Gastroesophageal sphincter (tissue), 4 donors: ENCODE measurements at places on chromosomes 4 and X.

DNA sequence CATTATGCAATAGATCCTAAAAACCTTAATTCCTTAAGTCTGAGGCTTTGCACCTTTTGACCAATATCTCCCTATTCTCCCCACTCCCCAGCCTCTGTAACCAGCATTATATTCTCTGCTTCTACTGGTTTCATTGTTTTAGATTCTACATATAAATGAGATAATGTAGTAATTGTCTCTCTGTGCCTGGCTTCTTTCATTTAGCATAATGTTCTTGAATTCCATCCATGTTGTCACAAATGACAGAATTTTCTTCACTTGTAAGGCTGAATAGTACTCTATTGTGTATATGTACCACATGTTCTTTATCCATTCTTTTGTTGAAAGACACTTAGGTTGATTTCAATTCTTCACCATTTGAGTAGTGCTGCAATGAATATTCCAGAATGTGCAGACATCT, 66.0 kb downstream of the MAGEC1 start:
- ATAC-seq, result no peak

DNA sequence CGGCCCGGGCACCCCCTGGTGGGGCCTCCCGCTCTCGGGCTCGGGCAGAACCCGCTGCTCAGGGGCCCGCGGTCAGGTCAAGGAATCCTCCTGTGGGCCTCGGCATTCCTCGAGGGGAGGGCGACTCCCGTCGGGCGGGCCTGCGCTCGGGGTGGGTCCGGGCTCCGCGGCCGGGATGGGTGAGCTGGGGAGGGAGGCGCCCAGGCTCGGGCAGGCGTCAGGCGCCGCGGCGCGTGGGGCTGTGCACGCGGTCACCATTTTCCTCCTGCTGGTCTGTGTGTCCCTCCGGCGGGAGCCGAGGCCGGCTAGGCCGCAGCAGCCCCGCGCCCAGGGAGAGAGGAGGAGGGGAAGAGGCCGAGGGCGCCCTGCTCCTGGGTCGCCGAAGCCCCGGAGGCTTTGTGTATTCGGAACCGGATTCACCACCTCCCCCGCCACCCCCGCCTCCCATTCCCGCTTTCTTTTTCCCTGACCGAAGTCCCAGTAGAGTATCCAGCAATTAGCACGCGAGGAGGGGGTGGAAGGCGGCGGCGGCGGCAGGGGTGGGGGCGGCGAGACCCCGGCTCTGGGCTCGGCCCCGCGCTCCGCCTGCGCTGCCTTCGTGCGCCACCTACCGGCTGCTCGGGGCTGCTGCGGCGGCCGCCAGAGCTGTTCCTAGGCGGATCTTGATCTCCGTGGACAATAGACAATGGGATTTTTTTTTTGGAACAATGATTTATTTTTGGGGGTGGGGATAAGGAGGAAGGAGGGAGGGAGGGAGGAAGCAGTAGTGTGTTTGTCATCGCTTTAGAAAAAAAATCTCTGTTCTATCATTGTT, 99.0 kb upstream of the MAML3 start:
- peak; percentile 85 for ATAC-seq

DNA sequence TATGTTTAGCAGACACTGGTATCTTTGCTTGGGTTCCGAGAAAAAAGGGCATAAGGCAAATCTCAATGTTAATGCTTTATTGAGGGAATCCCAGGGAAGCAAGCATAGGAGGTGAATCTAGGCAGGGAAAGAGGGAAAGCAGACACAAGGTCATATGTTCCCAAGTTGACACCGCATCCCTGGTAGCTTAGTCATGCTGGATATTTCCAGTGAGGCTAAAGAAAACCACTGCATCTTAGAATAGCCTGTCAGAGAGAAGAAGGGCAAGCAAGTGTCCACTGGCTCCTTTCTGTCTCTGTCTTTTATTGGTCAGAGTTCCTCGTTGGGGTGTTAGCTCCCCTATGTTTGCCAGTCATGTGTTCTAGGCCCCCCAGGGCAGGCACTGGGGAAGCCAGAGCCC, 104.7 kb downstream of the NKX6-1 start:
- no peak for ATAC-seq

GRCh38 chr4:1803523-1804423, 10.7 kb downstream of the FGFR3 start:
- no peak for ATAC-seq

DNA sequence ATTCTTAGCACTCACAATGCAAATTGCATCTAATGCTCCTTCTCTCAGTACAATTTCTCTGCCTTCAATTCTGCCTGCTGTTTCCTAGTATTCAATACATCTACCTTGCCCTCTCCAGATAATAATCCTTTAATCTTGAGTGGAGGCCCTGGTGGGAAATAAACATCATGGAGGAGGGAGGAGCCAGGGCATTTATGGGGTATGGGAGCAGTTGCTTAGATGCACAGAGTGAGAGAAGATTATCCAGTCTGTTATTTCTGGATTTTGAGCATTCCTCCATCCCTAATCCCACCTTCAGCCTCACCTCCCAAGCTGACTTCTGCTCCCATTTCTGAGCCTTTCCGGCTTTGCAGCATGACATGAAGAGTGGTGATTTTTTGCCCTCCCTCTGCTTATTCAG, 127.9 kb upstream of the PPP3CA start:
- ATAC-seq, result no peak

- ATAC-seq, result no peak
These were observed 78.4 kb downstream of the IRF2 start for GRCh38 chr4:184395971-184396391.

- no peak for ATAC-seq
These were observed 44.8 kb downstream of the GSX2 start for GRCh38 chr4:54144661-54145171.

DNA sequence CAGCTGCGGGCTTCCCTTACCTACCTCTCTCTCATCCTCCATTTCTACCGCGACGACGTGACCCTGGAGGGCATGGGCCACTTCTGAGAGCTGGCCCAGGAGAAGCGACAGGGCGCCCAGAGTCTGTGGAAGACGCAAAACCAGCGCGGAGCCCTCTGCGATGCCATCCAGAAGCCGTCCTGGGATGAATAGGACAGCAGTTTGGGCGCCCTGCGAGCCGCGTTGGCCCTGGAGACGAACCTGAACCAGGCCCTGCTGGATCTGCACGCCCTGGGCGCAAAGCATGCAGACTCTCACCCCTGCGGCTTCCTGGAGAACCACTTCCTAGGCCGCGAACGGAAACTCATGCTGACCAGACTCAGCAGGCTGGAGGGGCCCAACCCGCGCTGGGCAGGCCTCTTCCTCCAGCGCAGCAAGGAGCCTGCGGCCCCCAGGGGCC, 52.7 kb upstream of the TMPRSS11F start:
- no peak for ATAC-seq

DNA sequence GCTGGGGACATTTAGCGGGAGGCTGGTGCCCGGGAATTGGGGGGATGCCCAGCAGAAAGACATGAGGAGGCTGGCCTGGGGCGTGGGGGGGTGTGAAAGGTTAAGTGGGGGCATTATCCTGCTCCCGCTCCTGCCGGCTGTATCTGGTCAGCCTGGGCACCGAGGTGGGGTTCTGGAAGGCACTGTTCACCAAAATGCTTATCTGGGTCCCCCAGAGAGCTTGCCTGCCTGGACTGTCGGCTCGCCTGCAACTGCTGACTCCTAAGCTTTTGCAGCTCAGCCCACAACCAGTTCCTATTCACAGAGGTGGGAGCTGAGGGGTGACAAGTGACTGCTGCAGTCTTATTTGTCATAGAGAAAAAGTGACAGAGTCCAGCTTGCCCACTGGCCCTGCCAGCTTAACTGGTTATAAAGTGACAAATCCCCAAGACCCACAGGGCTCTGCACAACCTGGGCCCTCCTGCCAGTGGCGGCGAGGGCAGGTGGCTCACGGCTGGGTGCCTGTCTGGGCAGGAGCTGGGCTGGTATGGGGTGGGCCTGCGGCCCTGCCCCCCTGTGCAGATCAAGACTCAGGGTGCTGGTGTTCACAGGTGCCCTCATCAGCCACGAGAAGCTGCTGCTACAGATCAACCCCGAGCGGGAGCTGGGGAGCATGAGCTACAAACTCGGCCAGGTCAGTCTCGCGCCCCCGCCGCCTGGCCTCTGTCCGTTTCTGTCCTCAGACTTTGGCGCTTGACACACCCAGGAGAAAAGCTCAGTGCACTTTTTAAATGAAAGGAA, 23.7 kb upstream of the MSANTD1 start:
- no peak for ATAC-seq

GRCh38 chrX:147900349-147900748, 11.4 kb upstream of the FMR1 start:
- no peak for ATAC-seq

GRCh38 chr4:80182237-80182866, 15.0 kb upstream of the PRDM8 start:
- no peak for ATAC-seq

- no peak for ATAC-seq
These were observed 37.1 kb upstream of the GPM6B start for GRCh38 chrX:13854003-13854402.

- peak; percentile 7 for ATAC-seq
These were observed 1056.6 kb downstream of the RAPGEF2 start for GRCh38 chr4:160159457-160159856.

DNA sequence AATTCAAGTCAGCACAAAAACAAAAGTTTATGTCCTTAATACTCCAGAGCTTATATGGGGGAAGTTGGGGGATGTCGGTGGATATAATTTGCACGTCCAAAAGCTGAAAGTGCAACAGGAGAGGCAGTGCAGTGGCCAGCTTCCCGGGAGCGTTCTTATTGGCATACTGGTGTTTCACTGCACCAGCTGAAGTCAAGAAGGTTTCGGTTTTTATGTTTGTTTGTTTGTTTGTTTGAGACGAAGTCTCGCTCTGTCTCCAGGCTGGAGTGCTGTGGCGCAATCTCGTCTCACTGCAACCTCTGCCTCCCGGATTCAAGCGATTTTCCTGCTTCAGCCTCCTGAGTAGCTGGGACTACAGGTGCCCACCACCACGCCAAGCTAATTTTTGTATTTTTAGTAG, 28.6 kb upstream of the TLR3 start:
- no peak for ATAC-seq

DNA sequence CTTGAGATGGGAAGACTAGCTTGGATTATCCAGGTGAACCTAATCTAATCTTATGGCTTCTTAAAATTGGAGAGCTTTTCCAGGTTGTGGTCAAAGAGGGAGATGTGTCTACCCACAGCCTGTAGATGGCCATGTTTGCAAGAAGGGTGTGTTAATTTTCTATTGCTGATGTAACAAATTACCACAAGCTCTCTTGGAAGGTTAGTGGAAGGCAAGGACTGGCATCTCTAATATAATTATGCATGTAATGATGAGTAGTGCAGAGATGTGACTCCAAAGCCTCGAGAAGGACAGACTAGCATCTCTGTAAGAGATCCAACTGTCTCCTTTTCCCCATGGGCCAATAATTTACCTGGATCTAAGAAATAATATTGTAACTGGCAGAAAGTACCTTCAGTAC, 3.2 kb upstream of the ADH1B start:
- peak; percentile 11 for ATAC-seq

- no peak for ATAC-seq
These were observed 3.9 kb downstream of the FGB start for GRCh38 chr4:154566639-154567204.

- no peak for ATAC-seq
These were observed 24.9 kb upstream of the MAN2B2 start for GRCh38 chr4:6549890-6550620.

GRCh38 chr4:57866468-57867171, 756.4 kb upstream of the IGFBP7 start:
- ATAC-seq, result no peak

DNA sequence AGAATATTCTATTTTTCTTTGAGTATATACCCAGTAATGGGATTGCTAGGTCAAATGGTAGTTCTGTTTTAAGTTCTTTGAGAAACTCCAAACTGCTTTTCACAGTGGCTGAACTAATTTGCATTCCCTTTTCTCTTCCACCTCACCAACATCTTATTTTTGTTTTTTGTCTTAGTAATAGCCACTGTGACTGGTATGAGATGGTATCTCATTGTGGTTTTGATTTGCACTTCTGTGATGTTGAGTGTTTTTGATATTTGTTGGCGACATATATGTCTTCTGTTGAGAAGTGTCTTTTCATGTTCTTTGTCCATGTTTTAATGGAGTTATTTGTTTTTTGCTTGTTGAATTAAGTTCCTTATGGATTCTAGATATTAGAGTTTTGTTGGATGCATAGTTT, 24.4 kb downstream of the AIMP1 start:
- no peak for ATAC-seq
